ENCODE measurements at places on chromosomes 7 and 10.
A peak's percentile ranks its signal among the peaks of the same experiment; 100 is the strongest.

DNA sequence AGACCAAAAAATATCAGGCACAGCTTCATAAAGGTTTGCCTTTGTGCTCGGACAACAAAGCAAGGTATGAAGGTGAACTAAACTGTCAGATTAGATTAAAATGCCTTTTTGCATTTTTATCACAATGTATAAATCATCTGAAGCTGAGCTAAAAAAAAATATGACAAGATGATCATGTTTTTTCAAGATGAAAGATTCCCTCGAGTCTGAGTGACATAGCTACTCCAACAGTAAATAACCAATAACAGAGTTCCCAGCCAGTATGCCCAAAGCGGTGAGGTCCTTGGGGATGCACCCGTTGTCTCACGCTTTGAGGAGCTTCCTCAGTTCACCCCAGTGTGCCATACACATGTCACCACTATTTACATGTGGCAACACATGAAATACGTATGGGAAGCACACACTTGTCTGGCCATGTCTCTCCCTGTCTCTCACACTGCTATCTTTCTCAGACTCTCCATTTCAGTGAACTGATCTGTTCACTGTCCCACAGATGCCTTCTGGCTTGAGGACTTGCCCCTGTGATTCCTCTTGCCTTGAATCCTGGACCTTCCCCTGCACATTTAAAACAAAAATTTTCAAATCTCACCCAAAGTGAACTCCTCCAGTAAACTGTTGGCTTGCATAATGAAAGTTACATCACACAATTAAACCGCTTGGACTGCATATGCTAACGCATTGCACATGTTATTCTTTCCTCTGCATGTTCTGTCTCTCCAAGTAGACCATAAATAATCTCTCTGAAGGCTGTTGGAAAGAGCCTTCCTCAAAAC, 2.6 kb upstream of the PIK3CG start:
- DNase-seq, result no peak

DNA sequence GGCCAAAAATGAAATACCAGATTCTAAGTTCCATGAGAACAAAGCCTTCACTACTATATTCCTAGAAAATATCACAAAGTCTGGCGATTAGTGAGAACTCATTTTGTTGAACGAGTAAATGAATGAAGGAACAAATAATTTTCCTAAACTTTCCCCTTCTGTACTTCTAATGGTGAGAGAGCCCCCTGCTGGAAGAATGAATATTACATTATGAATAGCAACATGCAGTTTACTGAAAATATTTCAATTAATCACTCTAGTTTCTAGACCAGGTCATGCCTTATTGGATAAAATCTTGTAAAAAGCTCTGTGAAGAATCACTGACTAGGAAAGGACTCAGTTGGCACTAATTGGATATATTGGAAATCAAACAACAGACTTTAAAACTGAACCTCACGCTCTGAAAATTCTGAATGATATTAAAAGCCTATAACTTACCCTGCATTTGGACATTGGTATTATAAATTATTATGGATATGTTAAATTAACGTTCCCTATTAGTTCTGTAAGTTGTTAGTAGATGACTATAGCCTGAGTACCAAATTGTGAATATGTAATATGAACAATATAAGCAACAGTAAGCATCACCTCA, 32.4 kb upstream of the MTPN start:
- no peak for DNase-seq

DNA sequence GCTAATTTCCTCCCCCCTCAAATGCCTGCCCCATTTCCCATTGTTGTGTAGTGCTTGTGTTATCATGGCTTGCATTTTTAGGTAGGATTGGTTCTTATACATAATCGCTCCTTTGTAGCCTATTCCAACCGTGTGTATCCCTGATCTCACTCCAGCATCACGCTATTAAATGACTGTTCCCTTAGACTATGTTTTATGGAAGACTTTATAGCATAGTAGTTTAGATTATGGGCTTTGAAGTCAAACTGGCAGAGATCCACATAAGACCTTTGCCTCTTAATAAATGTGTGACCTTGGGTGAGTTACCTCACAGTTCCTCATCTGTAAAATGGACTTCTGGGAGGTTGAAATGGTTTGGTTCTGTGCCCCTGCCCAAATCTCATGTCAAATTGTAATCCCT, 5.4 kb upstream of the RABGEF1 start:
- no peak for DNase-seq

DNA sequence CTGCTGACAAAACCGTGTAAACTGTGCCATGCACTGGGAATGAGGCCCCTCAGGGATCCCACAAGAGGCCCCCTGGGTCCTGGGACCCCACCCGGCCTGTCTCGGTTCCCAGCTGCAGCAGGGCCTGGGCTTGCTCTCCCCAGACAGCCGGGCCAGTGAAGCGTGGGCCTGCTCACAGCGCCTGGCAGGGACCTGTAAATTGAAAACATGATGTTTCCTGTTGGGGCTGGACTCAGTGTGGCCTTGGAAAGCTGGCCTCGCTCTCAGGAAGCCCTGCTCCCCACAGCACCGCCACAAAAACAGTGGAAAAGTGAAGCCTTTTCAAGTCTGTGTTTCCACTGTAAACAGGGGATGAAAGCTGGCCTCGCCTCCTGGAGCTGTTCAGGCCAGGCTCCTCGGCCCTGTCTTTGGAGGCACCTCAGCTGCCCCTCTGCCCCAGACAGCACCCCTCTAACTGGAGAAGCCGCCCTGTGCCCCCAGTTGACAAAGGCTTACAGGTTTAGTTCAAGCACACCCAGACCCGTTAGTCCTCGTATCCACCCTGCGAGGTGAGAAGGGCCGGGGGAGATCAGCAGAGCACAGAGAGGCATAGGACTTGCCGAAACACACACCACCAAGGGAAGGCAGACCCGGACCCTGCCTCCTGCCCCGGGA, 108.3 kb downstream of the ZMIZ1 start:
- DNase-seq, result no peak

- no peak for DNase-seq
These were observed 118.8 kb downstream of the SKIDA1 start for GRCh38 chr10:21406595-21407193.

DNA sequence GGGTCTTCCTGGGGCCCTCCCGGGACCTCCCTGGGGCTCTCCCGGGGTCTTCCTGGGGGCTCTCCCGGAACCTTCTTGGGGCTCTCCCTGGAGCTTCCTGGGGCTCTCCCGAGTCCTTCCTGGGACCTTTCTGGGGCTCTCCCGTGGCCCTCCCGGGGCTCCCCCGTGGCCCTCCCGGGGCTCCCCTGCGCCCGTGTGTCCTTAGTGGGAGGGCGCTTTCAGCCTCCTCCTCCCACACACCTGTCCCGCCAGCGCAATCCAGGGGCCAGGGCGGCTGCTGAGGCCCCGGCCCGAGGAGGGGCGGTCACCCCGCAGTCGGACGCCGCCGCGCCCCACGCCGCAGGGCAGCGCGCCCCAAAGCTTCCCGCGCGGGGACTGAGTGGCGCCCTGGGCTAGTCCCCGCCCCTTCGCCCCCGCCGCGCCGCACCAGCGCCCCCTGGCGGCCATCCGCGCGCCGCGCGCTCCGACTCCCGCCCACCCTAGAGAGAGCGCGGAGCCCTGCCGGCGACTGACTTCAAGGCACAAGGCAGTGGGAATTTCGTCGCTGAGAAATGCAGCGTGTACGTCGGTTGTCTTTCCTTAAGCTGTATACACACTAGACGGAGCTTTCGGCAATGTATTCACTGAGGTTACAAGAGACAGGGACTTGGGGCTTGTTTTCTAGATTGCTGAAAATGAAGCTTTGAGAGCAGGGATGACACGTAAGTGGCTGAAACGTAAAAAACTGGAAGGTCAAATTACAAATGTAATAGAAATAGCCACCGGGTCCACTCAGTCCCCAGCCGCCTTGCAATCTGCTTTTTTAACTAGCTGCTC, 47.1 kb downstream of the INSIG1 start:
- peak; percentile 66 for DNase-seq

DNA sequence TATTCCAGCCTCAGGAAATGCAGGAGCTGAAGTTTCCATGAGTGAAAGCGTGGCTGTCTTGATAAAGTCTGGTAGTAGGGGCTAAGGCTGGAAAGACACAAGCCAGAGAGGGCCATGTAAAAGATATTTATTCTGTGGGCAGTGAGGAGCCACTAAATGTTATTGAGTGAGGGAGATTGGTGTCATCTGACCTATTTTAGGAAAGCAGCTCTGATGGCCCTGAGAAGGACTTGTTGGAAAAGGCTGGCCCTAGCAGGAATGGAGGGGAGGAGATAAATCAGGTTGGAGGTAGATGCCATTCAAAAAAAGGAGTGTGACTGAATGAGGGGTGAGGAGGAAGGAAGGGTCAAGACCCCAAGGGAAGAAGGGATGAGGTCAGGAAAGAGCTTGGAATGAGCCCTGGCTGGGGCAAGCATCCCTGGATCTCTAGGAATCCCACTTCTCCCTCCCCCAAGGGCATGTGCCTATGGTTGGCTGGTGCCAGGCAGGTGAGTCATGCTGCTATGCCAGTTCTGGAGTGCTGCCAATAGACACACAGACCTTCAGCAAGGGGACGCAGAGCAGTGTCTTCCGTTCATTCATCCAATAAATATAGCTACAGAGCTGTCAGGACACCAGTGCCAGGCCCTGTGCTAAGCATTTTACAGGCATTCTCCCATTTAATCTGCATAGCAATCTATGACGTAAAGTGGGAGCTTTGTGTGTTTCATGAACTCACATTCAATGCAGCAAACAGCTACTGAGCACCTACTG, 2.0 kb downstream of the ANKRD2 start:
- no peak for DNase-seq

DNA sequence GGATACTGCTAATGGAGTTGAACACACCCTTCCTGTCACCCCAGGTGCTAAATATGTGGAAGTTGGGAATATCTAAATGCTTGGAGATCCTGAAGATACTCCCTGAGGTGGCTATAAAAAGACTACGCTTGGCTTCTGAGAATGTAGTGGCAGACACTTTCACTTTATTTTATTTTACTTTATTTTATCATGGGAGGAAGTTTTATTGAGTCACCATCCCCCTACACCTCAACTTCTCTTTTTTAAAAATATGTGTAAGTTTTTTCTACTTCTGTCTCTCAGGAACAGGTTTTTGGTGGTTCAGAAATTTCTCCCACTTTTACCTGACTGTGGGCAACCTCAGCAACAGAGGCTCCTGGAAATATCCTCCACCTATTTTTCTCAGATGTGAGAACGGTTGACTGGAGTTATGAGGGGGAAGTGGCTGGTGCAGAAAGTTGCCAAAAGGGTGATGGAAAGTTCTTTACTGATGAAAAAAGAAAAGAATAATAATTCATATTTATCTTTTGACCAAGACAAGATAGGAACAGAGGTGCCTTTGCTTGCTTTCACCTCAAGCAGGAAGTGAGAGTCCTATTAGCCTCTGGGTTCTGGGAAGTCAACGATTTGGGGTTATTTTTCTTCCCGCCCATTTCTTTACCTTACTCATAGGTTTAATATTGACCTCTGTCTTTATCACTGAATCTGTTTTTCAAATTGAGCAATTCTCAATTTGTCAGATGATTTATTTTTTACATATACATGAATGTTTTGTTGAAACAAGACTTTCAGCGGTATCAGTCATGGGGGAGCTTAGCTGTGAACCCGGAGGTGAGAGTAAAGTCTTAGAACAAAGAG, 103.6 kb downstream of the AHR start:
- DNase-seq, result no peak

- no peak for DNase-seq
These were observed 122.0 kb upstream of the LAMB4 start for GRCh38 chr7:108252177-108252576.

GRCh38 chr10:28719789-28720436, 42.6 kb downstream of the BAMBI start:
- DNase-seq, result no peak

GRCh38 chr10:132138596-132138995, 48.2 kb upstream of the DPYSL4 start:
- no peak for DNase-seq

GRCh38 chr7:94206295-94206694, 188.4 kb upstream of the COL1A2 start:
- DNase-seq, result no peak

DNA sequence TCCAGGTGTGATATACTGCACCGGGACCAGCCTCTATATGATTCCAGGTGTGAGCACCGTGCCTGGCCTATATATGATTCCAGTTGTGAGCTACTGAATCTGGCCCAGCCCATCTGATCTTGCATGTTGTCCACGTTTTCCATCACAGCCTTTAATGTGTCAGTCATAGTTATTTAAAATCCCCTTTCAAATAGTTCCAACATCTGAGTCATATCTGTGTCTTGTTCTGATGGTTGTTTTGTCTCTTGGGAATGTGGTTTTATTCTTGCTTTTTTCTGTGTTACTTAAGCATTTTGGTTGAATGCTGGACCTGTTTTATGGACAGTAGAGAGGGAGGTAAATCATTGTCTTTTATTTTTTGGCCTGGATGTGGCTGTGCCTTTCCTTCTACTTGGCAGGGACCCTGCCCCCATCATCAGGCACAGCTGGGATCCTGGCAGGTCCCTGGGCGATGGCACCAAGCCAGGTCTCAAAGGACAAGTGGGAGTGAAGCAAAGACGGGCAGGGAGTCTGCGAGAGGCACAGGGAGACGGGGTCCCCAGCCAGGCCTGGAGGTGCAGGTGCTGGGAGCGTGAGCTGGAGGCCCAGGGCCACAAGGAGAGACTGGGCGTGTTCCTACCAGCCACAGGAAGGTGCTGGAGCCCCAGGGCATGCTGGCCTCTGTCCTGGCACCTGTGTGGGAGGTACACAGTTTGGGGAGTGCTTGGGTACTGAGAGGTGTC, 94.7 kb downstream of the DYNC2I1 start:
- DNase-seq, result no peak

- DNase-seq, result no peak
These were observed 233.5 kb downstream of the WDR11 start for GRCh38 chr10:121084675-121085070.

GRCh38 chr10:1449021-1449420, 288.3 kb downstream of the ADARB2 start:
- no peak for DNase-seq

- no peak for DNase-seq
These were observed 24.6 kb upstream of the SH2D4B start for GRCh38 chr10:80513106-80513505.

- DNase-seq, result no peak
These were observed 141.6 kb upstream of the WNT16 start for GRCh38 chr7:121187222-121187621.

DNA sequence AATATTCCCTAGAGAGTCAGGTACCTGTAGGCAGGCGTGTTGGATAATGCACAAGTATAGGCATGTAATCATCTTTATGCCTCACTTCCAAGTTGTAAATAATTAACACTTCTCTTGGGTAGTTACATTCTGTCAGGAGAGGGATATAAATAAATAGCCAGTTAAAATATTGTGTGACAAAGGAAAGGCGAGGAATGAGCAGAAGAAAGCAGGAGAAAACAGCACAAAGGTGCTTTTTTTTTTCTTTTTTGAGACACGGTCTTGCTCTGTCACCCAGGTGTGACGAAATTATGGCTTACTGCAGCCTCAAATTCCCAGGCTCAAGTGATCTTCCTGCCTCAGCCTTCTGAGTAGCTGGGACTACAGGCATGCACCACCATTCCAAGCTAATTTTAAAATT, 99.2 kb upstream of the LYZL2 start:
- no peak for DNase-seq

DNA sequence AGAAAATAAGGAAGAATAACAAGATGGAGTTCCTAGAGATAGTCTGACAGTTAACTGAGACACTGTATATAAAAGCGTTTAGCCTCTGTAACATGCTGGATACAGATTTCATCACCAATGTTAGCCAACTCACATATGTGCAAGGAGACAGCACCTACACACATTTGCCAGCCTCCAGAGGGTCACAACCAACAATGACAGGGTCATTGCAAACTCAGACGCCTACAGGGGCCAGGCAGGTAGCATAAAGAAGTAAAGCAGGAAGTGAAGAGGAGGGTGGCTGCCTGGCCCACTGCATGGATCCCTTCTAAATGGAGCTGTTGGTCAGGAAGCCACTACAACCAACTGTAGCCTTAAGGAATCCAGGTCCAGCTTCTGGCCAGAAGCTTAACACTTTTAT, 50.4 kb downstream of the NRAP start:
- no peak for DNase-seq

Measured in activated CD4-positive, CD25-positive, alpha-beta regulatory T cell (primary cell).